T47D (cell line): ENCODE measurements at places on chromosomes 4 and X.
A peak's percentile ranks its signal among the peaks of the same experiment; 100 is the strongest.

GRCh38 chrX:11462136-11462535 lies 168.9 kb downstream of the AMELX start:
- DNase-seq = no peak

DNA sequence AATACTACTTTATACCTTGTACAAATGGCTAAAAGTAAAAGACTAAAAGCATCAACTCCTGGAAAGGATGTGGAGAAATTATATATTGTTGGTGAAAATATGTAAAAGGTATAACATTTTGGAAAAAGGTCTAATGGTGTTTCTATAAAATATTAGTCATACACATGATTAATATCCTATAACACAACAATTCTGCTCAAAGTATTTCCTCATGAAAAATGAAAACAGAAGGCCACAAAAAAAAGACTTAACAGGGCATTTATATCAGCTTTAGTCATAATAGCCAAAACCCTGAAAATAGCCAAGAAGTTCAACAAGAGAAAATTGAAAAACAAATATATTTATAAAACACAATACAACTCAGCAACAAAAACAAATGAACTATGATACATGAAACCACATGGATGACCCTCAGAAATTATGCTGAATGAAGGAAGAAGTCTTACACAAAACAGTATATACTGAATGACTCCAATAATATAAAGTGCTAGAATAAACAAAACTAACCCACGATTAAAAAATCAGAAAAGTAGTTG lies 38.8 kb downstream of the TBCK start:
- no peak for DNase-seq

DNA sequence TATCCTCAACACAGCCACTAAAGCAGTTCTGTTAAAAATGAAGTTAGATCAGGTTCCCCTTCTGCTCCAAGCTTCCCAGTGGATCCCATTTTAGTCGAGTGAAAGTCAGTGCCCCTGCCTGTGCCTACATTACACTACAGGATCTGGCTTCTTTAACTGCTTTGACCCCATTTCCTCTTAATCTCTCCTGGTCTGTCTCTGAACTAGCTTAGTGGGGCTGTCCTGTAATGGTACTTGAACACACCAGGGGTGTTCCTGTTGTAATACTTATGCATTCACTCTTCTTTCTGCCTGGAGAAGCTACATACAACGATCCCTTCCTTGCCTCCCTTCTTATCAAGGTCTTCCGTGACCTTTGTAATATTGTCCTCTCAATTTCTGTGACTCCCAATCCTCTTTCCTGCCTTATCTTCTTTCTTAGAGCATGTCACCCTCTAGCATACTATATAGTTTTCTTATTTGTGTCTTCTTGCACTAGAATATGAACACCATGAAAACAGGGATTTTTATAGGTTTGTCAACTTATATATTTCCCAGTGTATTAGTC lies 16.7 kb downstream of the ARSJ start:
- DNase-seq = no peak

GRCh38 chrX:138847930-138848329 lies 136.4 kb upstream of the FGF13 start:
- DNase-seq = no peak

GRCh38 chr4:870951-871350 lies 45.0 kb upstream of the CPLX1 start:
- DNase-seq = no peak

- no peak for DNase-seq
Measured at GRCh38 chr4:94695384-94695783, 62.4 kb upstream of the BMPR1B start.

DNA sequence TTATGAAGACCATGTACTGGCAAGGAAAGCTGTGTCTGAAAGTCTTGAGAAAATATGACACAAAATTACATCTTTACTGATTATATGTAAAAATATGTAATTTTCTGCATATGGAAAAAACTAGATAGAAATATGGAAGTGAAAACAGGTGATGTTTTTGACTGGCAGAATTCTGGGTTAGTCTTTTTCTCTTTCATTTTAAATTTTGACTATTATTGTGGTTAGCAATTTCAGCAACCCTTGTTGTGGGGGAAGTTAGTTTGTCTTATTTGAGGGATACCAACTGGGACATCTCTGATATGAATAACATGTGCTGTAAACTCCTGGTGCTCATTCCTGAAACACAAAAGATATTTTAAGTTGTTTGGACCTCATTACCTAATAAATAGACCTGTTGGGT lies 49.9 kb upstream of the CPEB2 start:
- DNase-seq = no peak

DNA sequence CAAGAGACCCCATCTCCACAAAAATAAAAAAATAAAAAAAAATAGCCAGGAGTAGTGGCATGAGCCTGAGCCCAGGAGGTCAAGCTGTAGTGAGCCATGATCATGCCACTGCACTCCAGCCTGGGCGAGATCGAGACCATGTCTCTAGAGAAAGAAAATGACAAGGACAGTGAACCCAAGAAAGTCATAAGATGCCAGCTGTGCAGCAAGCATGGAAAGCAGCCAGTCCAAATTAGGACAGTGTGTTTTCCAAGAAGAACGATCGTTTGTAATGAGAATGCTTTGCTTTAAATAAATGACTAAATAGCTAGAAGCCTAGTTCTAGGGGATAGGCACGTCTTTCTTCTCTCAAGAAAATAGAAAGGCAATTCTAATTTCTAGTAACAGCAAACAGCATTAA lies 58.4 kb upstream of the MSANTD1 start:
- DNase-seq = no peak

GRCh38 chr4:185535612-185536410 lies 504 bp upstream of the PDLIM3 start:
- no peak for DNase-seq

- no peak for DNase-seq
Measured at GRCh38 chr4:14100349-14100748, 472.8 kb upstream of the BOD1L1 start.

- no peak for DNase-seq
Measured at GRCh38 chr4:82567444-82567843, 5.7 kb upstream of the TMEM150C start.

GRCh38 chrX:74493806-74494205 lies 72.5 kb downstream of the SLC16A2 start:
- DNase-seq = no peak

DNA sequence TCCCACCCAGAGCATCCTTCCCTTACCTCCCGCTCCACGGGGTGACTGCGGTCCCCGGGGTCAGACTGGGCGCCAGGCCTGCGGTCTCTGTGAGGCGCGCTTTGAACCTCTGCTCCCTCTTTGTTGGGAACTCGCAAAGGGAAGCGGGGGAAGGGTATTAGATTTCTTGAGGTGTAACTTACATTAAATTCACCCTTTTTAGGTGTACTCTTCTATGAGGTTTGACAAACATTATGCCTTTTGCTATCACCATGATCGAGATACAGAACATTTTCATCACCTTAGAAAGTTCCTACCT lies 569 bp downstream of the DCK start:
- no peak for DNase-seq

DNA sequence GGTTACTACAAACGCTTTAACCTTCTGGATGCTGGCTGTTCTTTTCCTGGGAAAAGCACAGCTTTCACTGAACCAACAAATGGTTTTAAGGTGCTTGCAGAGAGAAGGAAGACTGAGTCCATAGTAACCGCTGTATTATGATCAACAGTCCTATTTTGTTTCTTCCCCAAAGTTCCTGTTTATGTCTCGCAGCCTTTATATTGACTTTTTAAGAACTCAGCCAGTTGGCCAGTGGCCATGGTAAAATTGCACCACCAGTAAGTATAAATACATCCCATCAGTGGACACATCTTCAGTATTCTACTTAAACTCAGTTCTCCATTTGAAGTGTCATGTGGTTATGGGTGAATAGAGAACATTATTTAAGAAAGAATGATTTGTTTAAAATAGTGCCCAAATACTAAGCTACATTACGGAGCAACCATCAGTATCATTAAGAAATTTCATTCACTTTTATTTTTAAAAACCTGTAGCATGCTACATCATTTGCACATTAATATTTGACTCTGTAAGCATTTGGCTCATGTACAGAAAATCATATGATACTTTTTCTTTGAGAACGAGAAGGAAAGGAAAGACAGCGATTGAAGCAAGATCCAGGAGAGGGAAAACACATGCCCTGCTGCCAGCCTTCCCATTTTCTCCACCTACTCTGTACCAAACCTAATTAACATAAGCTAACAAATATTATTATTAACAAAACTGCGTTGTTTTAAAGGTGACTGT lies 287.0 kb downstream of the ARHGAP24 start:
- no peak for DNase-seq

DNA sequence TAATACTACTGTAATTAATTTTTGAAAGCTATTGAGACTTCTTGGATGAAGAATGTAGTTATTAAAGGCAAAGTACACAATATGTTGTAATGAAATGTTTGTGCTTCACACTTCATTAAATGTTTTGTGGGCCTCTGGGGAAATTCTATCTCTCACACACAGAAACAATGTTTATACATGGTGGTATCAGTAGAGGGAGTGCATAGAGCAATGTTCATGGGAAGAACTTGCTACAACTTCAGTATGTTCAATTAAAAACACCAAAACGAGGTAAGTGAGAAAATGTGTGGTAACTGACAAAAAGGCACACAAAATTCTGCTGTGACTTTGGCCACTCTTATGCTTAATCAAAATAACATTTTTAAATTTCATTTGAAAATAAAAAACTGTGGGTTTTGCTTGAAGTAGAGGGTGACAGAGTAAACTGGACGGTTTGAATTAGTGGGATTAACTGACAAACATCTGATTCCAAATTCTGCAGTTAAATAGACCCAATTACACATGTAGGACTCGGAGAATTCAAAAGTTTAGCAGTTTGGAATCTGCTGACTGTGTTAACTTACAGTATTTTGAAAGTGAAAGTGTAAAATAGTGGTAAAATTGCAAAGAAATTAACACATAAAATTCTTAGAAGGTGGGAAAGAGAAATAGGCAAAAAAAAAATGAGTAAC lies 111.4 kb upstream of the TTC29 start:
- no peak for DNase-seq

- DNase-seq = peak; percentile 24
Measured at GRCh38 chr4:8940792-8941491, 69.3 kb upstream of the HMX1 start.

- DNase-seq = no peak
Measured at GRCh38 chrX:40671126-40671525, 23.8 kb upstream of the CXorf38 start.

DNA sequence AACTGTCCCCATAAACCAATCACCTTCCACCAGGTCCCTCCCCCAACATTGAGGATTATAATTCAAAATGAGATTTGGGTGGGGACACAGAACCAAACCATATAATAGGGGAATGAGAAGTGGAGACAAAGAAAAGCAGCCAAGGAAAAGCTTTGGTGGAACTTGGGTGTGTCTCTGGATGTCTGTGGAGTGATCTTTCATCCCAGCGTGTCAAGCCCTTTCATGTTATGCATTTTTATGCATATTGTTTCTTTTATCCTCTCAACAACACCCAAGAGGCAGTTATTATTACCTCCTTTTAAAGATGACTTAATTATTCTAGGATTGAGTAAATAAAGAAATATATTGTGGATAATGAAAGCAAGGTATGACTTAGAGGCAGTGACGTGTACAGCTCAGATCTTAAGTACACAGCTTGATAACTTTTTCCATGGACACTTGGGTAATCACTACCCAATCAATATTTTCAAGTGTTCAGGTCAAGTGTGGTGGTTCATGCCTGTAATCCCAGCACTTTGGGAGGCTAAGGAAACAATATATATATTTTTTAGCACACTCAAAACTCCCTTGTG lies 42.6 kb upstream of the HOPX start:
- no peak for DNase-seq

GRCh38 chr4:44256414-44256813 lies 192.2 kb downstream of the KCTD8 start:
- no peak for DNase-seq

GRCh38 chrX:49947781-49948180 lies 25.4 kb downstream of the CLCN5 start:
- no peak for DNase-seq

- no peak for DNase-seq
Measured at GRCh38 chr4:113331811-113332210, 282.4 kb downstream of the ANK2 start.

DNA sequence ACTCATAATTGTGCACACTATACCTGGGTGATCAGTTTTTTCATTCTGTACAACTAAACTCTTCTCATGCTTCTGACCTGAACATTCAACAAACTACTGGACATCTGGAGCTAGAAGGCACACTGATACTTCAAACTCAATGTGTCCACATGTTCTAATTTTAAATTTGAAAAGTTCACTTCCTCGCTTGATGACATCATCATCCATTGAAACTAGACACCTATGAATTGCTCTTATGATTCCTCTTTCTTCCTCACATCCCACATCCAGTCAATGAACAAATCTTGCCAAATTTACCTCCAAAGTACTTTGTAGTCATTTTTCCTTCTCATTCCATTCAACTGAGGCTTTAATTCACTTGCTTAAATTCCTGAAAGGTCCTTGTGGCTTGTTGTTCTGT lies 549.4 kb downstream of the GALNTL6 start:
- DNase-seq = no peak

GRCh38 chr4:119841361-119841760 lies 212.8 kb upstream of the PDE5A start:
- DNase-seq = no peak

DNA sequence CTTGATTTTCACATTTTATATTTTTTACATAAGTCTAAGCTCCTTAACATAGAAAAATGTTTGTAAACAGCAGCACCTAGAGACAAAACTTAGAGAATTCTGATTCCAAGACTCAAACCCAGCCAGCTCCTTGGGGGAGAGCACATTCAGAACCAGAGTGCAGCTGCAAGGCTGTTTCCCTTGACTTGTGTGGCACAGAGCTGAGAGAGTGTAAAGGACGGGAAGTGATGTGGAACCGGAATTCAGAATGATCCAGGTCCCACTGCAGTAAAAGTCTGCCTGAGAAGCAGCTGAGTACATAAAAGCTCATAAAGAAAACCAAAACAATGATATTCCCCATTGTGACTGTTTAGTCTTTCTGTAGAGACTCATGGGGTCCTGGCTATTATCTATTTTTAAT lies 713.8 kb downstream of the RAB28 start:
- DNase-seq = no peak

GRCh38 chr4:169986369-169986768 lies 39.8 kb downstream of the MFAP3L start:
- DNase-seq = no peak

DNA sequence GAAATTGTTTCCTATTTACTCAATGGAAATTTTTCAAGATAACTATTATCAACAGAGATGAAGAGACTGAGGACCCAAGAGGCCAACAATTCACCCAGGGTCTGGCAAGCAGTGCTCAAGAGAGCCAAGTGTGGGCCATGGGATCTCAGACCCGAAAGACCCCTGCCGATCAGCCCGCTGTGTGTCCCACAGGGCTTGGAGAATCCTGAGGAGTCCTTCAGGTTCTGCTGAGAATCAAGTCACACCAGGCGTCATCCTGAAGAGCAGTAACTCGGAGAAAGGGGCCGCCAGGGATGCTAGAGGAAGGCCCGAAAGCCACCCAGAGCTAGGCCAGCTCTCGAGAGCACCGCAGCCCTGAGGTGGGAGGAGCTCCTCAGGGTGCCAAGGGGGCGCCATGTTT lies 48.7 kb downstream of the FGFRL1 start:
- no peak for DNase-seq

- no peak for DNase-seq
Measured at GRCh38 chrX:133374874-133375387, 40.4 kb downstream of the GPC4 start.

- no peak for DNase-seq
Measured at GRCh38 chr4:80073473-80074008, 512 bp upstream of the ANTXR2 start.
